ENCODE measurements at places on chromosomes 1 and 21. TPM values are rescaled to one million over a fixed set of nuclear protein-coding genes. Genes with fewer than 3 reads are reported as not detected.
A peak's percentile ranks its signal among the peaks of the same experiment; 100 is the strongest.

COL6A2 gene
- 108 TPM for polyA plus RNA-seq

RIPPLY3 gene
- 0.03 TPM for polyA plus RNA-seq

C1orf185 gene
- polyA plus RNA-seq: not detected

DNA sequence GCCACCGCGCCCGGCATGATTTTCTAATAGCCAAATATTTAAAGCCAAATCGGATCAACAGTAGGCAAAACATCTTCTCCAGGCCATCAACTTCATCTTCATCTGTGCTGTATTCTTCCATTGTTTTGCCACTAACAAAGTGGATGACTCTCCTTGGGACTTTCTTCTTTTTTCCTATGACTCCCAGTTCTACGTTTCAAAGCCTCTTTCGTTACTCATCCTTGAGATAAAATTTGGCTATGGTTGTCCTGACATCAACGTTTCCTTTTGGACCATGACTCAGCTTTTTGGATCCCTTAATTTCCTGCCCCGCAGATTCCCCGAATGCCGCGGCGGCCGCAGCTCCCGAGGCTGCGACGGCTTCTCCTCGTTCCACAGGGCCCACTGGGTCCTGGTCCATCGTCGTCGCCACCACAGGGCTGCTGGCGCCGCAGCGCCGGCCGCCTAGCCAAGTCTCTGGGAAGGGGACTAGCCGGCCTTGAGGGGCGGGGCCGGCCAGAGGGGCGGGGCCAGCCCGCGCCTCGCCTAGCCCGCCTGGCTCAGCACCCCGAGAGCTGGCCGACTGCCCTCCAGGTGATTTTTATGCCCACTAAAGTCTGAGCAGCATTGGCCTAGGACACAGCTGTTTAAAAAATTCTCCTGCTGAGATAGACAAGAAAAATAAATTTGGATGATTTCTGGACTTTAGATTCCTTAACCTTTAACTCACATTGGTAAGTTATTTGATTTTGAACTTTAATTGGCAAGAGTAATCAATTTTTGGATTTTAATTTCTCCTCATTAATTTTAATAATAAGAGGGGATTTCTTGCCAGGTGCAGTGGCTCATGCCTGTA is 93.9 kb downstream of the ADCY10 start:
- DNase-seq: peak; percentile 92

DNA sequence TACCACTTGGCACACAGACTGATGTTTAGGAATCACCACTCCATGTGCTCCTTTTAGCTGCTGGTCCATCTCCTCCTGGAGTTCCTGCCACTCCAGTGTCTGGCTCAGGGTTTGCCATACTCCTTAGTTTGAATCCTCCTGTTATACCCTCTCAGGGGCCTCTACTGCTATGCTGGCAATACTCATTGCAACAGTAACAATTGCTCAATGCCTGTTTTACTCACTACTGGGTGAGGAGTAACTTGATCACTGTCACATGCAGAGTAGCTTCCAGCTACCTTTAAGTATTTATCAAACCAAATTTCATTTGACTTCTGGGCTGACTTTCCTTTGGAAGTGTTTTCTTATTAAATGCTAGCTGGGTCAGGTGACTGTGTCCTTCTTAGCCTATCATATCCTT is 107.2 kb upstream of the WLS start:
- no peak for DNase-seq

FCRLB gene
- polyA plus RNA-seq: 2.0 TPM

TRIM62 gene
- polyA plus RNA-seq: 2.5 TPM

- DNase-seq: peak; percentile 79
Observed at GRCh38 chr21:25801217-25802014, 66.6 kb downstream of the GABPA start.

GRCh38 chr1:203441766-203442165 is 33.8 kb upstream of the PRELP start:
- no peak for DNase-seq

GRCh38 chr21:43600642-43601402 is 58.5 kb downstream of the HSF2BP start:
- DNase-seq: peak; percentile 39

TNNT2 gene
- polyA plus RNA-seq: 0.57 TPM

DNA sequence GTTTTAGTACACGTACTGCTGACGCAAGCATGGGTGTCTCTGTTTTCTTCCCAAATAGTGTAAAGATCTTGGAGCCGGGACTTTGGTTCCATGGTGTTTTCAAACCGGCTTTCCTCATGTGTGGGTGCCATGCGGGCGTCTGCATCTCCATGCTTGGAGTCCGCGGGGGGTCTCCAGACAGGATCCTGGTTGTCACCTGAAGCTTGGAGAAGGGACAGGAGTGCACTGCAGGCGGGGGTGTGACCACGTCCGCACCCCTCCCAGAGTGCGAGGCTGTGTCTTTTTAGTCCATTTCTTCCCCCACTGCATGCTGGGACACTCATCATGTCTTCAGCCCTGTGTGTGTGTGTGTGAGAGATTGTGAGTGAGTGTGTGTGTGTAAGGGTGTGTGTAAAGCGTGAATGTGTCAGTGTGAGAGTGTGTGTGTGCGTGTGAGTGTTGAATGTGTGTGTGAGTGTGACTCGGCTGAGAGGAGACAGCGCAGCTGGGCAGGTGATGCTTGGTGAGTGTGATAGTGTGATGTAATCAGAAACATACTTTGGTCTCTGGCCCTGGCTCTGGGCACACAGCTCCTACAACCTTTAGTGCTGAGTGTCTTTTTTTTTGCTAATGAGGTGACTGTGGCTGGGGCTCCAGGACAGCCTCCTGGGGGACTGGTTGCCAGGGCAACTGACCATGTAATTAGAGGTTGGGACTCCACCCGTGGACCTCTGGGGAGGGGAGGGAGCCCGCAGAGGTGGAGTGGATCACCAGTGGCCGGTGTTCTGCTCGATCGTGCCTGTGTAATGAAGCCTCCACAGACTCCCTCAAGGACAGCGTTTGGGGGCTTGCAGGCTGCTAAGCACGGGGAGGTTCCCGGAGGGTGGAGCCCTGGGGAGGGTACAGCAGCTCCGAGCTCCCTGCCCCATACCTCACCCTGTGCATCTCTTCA is 55.1 kb downstream of the AGPAT3 start:
- no peak for DNase-seq

DNA sequence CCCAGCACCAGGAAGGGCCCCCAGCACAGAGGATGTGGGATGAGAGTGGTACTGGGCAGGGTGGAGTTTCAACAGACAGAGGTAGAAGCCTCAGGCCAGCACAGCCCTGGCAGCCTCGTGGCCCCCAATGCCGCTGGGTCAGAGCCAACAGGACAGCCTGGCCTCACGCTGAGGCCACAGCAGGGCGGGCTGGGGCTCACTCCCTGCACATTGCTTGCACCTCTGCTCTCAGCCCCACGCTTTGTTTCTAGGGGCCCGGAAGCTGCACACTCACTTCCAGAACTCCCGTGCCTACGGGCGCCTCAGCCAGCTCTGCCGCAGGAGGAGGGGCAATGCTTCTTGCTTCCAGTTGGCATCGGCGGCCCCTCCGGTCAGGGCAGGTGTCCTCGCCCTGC is 72.9 kb downstream of the SIK1 start:
- no peak for DNase-seq

LAD1 gene
- polyA plus RNA-seq: not detected

- DNase-seq: no peak
Observed at GRCh38 chr1:103941086-103941485, 191.4 kb downstream of the AMY1C start.
